D721Med (cell line): ENCODE measurements at places on chromosomes 1 and 21.

- DNase-seq = no peak
Measured at GRCh38 chr1:29255134-29255666, 18.9 kb downstream of the PTPRU start.

- no peak for DNase-seq
Measured at GRCh38 chr1:64176659-64177058, 26.8 kb upstream of the UBE2U start.

GRCh38 chr21:36209626-36210171 is 53.1 kb downstream of the DOP1B start:
- no peak for DNase-seq

DNA sequence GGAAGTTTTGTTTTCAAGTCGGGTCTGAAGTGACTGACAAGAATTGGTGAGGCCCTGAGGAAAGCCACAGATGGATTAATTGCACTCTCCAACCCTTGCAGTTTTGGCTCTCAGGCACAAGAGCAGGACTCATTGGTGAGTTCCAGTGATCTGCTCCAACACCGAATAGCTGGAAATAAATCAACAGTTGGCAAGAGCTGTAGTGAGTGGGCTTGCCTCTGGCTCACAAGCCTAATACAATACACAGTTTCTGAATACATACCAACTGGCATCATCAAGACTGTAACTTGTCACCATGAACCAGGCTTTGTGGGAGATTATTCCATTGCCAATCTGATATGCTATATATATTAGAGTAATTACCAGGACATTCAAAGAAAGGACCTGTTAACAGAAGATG is 131.6 kb downstream of the GRIK1 start:
- DNase-seq = no peak

- DNase-seq = no peak
Measured at GRCh38 chr1:31155216-31155806, 84.4 kb downstream of the NKAIN1 start.

DNA sequence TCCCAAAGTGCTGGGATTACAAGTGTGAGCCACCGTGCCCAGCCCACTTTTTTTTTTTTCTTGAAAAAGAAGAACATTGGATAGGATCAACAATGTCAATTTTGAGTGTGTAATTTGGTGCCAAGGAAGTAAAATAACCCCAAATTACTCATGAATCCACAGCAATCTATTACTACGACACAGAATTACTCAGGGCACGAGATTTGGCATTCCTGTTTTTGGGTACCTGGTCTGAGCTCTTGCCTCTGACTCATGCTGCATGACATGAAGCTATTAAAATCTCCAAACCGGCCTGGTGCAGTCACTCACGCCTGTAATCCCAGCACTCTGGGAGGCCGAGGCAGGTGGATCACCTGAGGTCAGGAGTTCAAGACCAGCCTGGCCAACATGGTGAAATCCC is 10.4 kb downstream of the RNF19B start:
- no peak for DNase-seq

GRCh38 chr1:80640978-80641377 is 1159.8 kb upstream of the ADGRL2 start:
- no peak for DNase-seq

GRCh38 chr1:43893006-43893405 is 40.6 kb upstream of the ARTN start:
- no peak for DNase-seq

GRCh38 chr1:43621861-43622260 is 28.1 kb upstream of the KDM4A start:
- DNase-seq = no peak

DNA sequence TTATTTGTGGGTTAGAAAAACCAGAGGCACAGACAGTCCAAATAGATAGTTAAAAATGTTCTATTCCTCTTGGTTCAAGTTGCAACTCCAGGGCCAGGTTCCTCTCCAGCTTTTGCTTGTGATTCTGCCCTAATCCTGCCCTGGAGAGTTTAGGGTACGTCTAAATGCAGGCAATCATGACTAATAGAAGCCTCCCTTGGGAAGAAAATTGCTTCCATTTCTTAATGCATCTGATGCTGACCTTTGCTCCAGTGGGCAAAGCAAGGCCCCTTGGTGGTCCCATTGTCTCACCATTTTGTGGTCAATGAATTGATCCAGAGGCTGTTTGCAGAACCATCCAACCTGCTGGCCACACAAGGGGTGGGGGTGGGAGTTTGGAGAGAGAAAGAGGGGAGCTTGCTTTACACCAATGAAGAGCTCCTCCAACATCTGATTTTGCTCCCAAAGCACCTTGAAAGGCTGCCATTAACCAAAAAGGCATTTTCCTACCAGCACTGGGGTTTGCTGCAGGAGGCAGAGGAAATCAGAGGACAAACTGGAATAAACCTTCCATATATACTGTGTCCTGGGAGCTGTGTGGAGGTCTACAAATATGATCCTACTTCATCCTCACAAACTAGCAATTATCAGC is 31.3 kb downstream of the C8B start:
- DNase-seq = no peak

DNA sequence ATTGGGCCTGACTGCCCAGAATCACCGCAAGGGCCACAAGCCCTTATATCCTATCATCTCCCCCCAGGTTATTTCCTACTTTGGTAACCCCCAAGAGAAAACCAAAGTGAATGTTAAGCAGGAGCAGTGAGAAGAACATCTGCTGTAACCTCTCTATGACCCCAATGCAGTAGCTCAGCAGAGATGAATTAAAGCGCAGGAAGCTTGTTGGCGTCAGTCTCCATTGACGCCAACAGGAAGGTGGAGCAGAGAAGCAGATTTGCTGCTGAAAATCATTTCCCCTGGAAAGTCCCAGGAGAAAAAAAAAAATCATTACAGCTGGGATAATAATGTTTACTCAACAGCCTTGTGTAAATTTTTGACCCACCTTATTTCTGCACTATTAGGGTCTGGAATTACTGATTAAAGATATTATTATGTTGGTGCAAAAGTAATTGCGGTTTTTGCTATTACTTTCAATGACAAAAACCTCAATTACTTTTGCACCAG is 33.2 kb upstream of the FAM163A start:
- no peak for DNase-seq

DNA sequence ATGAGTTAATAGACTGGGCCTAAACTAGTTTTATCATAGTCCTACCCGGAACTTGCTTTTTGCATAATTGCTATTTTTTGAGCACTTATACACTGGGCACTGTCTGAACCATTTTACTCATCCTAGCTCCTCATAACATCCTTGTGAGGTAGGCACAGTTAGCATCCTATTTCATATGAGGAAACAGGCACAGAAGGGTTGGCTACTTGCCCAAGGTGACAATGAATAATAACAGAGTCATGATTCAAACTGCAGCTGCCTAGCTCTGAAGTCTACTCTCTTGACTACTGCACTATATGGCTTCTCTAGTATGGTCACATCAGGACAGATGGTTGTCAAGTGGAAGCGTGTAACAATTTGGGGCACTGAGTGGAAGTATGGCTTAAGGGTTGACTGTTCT is 18.2 kb upstream of the RC3H1 start:
- DNase-seq = no peak

DNA sequence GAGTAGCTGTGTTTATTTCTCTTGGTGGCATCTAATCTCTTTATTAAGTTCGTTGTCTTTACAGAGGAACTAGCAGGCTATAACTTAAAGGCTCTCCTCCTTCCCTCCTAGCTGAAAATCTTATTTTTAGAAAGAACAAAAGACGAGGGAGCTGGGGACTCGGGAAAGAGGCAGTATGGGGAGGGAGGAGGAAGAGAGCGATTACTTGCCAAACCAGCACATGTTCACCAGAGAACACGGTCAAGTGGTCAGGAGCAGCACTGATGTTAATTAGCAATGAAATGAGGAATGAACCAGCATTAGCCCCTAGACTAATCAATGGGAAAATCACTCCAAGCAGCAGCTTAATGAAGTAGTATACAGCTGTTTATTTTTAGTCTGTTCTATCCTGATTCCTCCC is 171.3 kb upstream of the ESRRG start:
- DNase-seq = no peak

DNA sequence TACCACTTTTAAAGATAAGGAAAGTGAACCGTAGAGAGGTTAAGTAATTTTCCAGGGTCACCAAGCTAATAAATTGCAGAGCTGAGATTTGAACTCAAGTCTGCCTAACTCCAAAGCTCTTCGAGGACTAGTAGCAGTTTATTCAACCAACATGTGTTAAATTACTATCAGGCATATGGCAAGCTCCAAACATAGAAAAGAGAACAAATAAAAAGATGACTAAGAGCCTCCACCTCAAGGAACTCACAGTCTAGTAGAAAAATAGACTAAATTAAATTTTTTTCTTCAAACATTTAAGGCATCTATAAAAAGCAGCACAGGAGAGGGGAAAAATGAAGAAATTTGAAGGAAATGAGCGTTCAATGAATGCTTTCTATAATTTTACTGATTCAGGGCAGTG is 22.2 kb downstream of the SLC9C2 start:
- no peak for DNase-seq

DNA sequence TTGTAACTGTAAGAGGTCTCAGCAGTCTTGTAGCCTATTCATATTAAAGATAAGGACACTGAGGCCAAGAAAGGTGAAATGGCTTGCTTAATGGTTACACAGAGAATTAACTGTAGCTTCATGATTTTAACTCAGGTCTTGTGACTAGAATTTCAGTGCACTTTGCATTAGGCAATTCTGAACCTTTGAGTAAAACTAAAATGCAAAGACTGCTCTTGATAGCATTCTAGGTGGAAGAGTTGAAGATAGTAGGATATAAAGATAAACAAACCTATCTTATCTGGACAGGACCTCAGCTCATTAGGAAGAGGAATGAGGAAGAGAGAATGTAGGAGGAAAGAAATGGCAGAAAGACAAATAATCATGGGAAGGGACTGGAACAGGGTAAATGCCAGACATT is 68.6 kb upstream of the RGL1 start:
- DNase-seq = no peak
